NCI-H187 treated with DMSO at 0.1 percent for 48 hours (cell line): ENCODE measurements at places on chromosomes 5 and 9.

GRCh38 chr9:87525546-87526303 is 28.1 kb downstream of the DAPK1 start:
- no peak for DNase-seq

GRCh38 chr5:116454417-116454927 is 120.2 kb downstream of the SEMA6A start:
- DNase-seq, result no peak

DNA sequence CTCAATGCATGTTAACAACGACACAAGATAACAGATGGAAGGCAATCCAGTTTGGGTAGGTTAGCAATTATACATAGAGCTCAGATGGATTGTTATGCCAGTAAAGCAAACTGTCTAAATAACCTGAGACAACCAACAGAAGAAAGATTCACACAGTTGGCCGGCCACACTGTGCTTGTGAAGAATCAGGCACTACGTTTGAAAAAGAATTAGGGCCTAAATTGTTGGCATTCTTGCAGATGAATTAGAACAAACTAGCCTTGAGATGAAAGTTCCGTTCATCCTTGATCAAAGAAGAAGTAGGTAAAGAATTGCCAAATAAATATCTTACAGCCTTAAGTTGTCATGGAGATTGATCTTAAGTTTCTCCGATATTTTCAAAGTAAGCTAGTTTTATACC is 210.6 kb downstream of the CDH18 start:
- DNase-seq, result no peak

- no peak for DNase-seq
These were observed 33.1 kb downstream of the DAB2IP start for GRCh38 chr9:121684381-121685145.

DNA sequence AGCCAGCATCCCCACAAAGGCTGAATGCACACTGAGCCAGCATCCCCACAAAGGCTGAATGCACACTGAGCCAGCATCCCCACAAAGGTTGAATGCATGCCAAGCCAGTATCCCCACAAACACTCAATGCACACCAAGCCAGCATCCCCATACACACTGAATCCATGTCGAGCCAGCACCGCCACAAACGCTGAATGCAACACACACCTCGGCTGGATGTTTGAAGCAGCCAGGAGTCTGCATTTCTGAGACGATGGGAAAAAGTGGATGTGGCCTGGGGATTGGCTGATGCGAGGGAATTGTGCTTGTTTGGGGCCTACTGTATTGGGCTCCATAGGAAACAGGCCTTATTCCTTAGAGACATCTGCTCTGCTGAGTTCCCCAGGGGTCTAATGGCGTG is 30.9 kb upstream of the CEP72 start:
- DNase-seq, result no peak

DNA sequence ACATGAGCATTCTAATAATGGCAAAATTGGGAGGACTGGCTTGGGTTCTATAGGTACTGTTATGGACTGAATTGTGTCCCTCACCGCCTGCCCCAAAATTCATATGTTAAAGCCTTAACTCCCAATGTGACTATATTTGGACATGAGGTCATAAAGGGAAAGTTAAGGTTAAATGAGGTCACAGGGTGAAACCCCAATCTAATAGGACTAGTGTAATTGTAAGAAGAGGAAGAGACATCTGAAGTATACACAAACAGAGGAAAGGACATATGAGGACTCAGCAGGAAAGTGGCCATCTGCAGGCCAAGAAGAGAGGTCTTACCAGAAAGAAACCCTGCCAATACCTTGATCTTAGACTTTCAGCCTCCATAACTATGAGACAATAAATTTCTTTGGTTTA is 23.1 kb downstream of the RNF180 start:
- no peak for DNase-seq

DNA sequence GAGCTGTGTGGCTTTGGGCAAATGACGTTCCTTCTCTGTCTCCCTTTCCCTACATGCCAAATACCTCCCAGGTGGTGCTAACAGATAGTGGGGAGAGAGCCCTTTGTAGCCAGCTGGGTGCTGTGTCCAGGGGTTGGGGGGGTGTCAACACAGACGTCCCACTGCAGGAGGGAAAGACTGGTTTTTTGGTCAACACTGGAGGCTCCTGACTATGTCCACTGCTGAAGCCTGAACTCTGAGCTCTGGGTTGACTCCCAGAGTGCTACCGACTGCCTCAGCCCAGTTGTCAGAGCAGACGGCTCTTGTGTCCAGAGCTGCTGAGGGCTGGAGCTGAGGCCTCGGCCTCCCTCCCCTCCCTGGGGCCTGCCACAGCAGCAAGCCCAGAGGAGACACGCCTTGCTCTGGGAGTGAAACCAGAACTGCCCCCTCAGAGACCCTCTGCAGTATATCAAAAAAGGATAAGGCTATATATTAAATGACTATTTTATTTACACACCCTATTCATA is 14.8 kb upstream of the SLC25A51 start:
- no peak for DNase-seq

- no peak for DNase-seq
These were observed 513.0 kb upstream of the ADAMTS16 start for GRCh38 chr5:4627131-4627530.

- no peak for DNase-seq
These were observed 4.7 kb downstream of the CCIN start for GRCh38 chr9:36173861-36174260.

DNA sequence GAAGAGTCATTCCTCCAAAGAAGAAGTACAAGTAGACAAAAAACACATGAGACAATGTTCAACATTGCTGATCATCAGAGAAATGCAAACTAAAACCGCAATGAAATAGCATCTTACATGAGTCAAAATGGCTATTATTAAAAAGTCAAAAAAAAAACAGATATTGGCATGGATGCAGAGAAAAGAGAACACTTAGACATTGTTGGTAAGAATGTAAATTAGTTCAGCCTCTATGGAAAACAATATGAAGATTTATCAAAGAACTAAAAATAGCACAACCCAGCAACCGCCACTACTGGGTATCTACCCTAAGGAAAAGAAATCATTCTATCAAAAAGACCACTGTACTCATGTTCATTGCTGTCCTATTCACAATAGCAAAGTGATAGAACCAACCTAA is 157.5 kb downstream of the CHSY3 start:
- no peak for DNase-seq

- no peak for DNase-seq
These were observed 140.0 kb upstream of the CDKN2B start for GRCh38 chr9:22148876-22149637.

DNA sequence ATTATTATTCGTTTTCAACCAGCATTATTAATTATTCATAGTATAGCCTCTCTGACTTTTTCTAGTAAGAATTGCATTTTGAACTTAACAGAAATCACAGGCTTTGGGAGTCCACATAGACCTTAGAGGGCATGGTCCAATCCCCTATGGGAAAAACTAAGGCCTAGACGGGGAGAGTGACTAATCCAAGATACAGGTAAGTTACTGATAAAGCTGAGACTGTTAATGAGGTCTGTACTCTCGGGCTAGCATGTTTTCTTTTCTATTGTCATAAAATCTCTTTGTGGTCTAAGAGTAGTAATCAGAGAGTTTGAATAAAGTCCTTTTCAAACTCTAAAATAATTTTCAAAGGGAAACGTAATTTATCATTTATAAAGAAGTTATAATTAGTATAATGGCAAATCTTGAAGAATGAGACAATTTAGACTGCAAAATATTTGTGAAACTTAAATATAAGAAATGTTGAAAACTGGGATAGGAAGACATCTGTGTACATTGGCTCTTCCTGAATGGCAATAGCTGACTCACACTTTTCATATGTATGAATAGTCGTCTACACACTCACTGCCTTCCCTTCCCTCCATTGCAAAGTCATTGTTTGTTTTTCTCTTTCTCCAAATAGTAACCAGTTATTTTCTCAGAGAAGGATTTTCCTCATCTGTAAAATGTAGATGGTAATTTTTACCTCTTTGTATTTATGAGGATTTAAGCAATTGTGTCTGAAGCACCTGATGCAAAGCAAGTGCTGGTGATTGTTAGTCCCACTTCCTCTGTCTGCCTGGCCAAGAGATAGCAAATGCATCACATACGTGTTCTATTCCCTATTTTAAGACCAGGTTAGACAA is 207.9 kb upstream of the CD180 start:
- DNase-seq, result no peak

- no peak for DNase-seq
These were observed 4.5 kb downstream of the LRRTM2 start for GRCh38 chr5:138870611-138871010.

DNA sequence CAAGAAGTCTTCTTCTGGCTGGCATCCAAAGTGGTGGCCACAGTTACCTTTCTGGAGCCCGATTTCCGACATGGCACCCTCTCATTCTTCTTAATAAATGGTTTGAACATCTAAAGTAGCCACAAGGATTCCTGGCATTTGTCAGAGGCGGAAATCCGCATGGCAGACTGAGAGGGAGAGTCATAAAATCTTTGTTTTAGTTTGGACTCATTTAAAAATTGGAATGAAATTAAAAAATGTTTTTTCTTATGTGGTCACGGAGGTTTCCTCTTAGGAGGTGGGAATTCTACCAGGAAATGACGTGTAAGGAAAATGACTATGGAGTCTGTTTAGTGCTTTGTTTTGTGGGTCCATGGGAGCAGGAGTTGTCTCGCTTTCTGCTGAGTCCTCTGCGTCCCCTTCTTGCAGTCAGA is 133.0 kb upstream of the PTCH1 start:
- DNase-seq, result no peak

DNA sequence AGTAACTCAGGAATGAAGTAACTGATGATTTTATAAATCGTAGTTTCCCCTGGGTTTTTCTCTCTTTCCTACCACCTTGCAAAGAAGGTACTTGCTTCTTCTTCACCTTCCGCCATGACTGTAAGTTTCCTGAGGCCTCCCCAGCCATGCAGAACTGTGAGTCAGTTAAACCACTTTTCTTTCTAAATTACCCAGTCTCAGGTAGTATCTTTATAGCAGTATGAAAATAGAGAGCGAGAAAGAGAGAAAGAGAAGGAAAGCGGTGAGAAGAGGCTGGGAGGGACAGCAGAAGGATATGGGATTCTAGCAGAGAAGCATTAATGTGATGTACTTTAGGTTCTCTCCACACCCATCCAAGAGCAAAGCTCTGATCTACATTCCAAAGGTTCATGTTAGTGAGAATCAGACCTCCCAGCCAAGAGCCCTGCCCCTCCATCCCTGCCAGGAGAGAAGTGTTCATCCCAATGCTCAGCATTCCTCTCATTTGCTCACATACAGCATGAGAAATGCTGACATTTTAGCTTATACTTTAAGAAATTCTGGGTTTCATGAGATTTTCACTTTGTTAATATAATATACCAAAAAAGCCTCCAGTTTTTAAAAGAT is 185.0 kb upstream of the PTGER4 start:
- DNase-seq, result no peak

DNA sequence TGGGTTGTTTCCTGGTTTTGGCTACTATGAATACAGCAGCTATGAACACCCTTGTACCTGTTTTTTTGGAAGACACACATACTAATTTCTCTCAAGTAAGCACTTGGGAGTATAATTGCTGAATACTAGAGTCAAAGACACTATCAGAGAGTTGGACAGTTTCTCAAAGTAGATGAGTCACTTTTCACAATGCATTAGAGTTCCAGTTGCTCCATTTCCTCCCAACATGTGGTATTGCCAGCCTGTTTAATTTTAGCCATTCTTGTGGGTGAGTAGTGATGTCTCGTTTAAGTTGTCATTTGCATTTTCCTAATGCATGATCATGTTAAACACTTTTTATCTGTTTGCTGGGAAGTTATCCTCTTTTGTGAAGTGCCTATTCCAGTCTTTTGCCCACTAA is 81.6 kb upstream of the GDNF start:
- no peak for DNase-seq

- DNase-seq, result no peak
These were observed 772.7 kb downstream of the PRELID2 start for GRCh38 chr5:145062280-145063062.

DNA sequence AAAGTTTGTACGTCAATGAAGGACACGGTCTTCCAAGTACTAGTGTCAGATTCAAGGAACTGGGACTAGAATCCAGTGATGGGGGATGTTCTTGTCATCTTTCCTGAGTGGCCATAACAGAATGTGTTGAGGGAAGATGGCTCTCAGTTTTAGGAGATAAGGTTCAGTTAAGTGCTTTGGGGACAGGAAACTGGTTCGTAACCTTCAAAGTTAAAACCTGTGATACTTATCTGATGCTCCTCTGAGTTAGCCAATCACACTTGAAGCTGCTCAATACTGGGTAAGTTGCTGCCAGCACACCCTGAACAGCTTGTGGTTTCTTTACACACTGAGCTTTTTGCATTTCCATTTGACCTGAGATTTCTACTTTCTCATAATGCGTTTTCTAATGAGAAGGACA is 64.4 kb downstream of the PIK3R1 start:
- DNase-seq, result no peak

GRCh38 chr9:101758304-101758930 is 20.0 kb upstream of the GRIN3A start:
- no peak for DNase-seq

DNA sequence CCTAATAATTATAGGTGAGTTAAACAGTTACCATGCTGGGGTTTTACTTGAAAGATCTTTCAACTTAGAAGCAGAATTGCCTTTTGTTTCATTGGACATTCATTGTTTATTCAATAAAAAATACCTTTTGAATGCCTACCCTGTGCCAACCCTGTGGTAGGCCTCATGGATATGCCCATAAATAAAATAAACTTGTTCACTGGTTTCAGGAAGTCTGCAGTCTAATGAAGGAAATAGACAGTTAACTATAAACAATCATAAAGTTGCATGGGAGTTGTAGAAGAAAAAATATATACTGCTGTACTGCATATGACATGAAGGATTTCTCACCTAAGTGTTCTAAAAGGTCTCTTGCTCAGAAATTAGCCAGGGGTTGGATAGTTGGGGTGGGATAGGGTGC is 5.3 kb upstream of the GPR21 start:
- no peak for DNase-seq

DNA sequence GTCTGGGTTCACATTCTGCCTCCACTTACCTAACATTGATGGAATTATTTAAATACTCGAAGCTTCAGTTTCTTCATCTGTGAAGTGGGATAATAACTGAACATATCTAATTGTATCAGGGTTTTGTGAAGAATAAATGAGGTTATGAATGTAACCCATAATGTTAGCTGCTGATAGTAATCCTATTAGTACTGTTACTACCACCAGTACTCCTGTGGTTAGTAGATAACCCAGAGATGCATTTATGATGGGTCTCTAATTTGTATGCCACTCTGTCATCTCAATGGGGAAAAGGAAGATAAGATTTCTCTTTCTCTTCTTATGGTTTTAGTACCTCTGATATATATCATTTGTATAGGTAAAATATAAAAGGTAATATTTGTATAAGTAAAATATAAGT is 16.0 kb downstream of the CPEB4 start:
- DNase-seq, result no peak

GRCh38 chr5:128271859-128272464 is 188.4 kb downstream of the SLC12A2 start:
- DNase-seq, result no peak

GRCh38 chr5:66285343-66285922 is 141.3 kb downstream of the SREK1 start:
- no peak for DNase-seq
